ENCODE measurements at places on chromosomes 7 and 10.

DNA sequence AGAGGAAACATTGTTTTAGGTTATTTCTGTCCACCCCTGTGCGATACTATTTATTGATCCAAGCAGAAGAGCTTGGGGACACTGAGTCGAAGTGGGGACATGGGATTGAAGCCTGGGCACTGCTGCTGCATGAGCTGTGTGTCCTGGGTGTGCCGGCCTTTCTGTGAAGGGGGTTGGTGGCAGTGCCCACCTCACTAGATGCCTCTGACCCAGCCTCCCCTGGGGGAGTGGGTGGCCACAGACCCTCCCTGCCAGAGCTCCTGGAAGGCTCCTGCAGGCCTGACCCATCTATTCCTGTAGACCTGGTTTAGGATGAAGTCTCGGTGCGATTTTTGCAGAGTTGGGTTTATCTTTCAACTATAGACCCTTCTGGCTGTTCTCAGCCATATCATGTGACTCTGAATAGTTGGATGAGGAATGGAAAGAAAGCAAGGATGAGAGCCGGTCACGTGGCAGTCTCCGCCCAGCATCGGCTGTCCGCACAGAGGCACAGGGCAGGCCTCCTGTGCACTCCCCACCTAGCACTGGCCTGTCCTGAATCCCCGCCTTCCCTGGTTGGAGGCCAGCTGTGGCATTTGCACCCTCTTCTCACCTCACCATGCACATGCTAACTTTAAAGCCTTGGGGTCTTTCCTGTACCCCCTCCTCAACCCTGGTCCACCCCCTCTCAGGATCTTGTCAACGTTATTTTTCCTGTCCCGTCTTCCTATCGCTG lies 17.6 kb upstream of the SH2D4B start:
- DNase-seq = no peak

- no peak for DNase-seq
Measured at GRCh38 chr10:71131508-71132088, 80.8 kb upstream of the UNC5B start.

DNA sequence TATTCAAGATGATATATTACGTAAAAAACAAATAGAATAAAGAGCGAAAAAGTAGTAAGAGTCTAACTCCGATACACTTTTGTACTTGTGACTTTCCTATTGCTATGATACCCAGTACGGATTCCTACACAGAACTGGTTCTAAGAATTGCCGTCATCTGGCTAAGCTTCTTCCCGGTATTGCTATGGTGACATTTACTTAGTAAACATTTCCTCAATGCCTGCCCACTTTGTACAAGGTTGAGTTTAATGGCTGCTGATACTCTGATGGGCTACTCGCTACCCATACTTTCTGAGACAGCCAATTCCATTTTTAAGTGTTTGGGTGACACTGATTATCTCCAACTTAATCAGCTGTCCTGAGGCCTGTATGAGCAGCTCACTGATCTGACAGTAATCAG lies 55.6 kb downstream of the OSBPL3 start:
- no peak for DNase-seq

DNA sequence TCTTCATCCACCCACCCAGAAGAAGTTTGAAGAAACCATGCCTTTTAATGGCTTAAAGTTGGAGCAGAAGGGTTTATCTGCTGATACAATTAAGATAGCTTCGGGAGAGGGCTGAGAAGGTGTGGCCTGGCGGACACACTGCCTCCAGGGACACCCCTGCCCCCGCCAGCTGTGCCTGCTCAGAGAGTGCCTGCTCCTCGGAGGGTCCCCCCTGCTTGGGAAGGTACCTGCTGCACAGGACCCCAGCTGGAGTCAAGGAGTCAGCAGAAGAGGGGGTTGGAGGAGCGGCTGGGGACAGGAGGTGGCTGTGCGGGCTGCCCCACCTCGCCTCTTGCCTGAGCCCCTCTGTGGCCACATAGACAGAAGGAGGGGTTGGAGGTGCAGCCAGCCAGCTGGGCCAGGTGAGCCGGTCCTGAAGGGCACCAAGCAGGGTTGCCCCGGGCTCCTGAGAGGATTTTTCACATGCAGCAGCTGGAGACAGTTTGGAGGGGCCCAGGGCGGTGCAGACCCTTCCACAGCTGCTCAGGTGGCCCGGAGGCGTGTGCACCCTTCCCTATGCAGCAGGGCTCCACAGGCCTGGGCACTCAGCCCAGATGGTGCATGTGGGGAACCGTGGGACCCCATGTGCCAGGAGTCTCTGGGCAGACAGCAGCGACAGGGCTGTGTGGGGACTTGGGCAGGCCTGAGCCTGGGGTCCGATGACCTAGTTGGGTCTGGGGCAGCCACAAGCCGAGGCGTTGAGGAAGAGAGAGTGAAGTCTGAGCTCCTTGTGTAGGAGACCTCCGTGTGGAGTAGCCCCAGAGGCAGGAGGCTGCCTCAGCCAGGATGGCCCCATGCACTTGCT lies 118.9 kb downstream of the INPP5A start:
- no peak for DNase-seq

- DNase-seq = peak; percentile 40
Measured at GRCh38 chr10:84179059-84179710, 5.6 kb downstream of the GPR15LG start.

DNA sequence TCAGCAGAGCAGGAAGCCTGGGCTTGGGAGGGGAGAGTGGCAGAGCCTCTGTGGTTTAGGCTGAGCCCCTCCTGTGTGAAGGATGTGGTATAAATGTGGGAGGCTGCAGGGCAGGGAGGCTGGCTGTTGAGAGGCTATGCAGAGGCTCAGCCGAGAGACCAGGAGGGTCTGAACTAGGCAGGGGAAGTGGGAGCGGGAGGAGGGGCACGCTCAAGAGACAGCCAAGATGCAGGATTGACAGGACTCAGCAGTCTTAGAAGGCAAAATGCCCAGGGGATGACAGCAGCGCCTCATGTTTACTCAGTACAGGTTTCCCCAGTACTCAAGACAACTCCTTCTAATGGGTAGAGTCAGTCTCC lies 24.3 kb downstream of the BTBD16 start:
- no peak for DNase-seq

DNA sequence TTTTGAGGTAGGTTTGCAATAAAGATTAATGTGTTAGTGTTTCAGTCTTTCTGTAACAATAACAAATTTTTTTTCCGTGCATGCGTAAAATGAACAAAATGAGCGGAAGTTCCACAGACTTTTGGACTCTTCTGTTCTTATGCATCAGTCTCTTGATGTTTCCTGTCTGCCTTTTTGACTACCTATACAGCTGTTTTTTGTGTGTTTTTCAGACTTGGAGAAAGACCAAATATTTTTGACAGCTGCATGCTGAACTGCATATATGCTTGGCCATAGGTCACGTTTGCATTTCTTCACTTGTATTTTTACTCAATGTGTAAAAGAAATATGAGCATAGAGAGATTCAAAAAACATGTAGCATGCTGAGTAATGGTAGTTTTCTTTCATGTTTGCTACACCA lies 119.3 kb downstream of the BBS9 start:
- peak; percentile 28 for DNase-seq

- DNase-seq = no peak
Measured at GRCh38 chr10:78442836-78443550, 409.3 kb downstream of the RPS24 start.

DNA sequence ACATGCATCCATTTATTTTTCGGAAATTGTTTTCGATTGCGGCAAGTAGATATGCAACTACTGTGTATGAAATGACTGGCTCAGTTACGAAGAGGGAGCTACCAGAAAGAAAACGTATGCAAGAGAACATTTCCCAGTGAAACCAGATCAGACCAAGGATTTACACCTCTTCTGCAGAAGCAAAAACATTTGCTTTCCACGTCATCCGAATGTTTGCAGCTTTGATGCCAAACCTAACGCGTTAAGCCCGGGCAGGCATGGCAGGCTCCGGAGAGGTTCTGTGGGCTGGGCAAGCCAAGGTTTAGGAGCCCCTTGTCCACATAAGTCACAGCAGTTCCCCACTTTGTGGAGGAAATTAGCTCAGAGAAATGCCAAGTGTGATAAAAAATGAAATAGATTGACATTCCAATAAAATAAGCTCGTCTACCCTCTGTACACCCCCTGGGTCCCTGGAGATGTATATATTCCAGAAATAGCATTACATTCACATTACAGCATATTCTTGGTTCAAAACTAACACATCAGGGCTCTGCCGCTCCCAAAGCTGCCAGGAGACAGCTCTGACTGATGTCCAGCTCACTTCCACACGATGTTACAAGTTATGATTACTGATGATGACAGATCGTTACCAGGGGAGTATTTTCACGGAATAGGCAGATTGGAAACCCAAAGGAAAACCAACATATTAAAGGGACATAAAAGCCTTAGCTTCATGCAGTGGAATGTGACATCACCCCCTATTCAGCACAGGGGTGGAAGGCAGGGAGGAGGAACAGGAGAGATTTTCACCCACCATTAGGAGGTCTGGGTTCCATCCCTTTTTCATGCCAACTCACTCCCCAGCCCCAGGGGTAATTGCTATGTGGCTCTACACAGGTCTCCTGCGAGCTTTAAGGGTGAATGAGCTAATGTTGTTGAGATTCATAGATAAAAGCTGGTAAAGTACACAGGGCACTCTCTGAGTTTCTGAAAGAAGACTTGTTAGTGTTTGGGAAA lies 81.5 kb downstream of the LYZL1 start:
- no peak for DNase-seq

DNA sequence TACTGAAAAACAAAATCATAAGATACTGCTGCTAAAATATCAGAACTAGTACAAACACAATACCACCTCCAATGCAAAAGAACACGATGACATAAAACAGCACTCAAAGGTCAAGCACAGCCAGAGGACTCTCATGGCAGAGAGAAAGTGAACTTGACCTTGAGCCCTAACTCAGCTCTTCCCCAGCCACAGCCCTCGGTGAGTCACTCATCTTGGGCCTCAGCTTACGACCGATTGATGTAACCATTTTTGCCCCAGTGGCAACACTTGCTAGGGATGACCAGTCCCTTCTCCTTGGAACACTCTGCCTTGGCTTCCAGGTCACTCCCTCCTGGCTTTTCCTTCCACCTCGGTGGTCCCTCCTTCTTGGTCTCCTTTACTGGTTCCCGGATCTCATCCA lies 77.8 kb downstream of the JAZF1 start:
- peak; percentile 53 for DNase-seq

- peak; percentile 39 for DNase-seq
Measured at GRCh38 chr10:95196046-95196445, 2.0 kb downstream of the ACSM6 start.

DNA sequence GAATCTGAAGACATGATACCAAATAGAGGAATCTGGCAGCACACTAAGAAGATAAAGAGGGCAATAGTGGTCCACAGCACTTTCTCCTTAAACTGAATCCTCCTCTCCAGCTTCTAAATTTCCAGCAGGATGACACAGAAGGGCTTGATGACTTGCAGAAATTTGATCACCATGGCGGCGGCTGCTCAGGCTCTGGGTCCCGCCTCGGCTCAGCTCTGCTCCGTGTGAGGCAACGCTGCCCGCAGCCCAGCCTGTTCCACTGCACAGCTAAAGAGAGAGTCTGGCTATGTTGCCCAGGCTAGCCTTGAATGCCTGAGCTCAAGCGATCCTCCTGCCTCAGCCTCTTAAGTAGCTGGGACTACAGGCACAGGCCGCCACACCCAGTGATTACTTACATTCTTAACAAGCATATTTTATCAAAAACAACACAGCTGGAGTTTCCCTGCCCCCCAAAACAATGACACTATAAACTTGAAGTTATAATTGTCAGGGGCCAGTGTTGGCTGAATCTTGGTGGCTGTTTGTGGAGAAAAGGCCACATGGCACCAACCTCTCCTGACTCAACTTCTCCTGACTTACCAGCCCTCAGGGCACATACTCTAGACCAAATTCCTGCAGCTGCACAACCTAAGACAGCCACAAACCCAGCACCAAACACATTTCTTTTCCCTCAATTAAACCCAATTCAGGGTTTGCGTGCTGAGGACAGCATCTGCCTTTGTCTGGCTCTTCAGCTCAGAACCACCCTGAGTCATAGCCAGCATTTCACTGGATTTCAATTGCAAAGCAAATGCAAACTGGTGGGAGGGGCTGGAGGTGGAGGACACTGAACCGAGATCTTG lies 11.6 kb upstream of the TNPO3 start:
- DNase-seq = peak; percentile 68

- peak; percentile 17 for DNase-seq
Measured at GRCh38 chr10:61623161-61623560, 39.6 kb upstream of the CABCOCO1 start.

DNA sequence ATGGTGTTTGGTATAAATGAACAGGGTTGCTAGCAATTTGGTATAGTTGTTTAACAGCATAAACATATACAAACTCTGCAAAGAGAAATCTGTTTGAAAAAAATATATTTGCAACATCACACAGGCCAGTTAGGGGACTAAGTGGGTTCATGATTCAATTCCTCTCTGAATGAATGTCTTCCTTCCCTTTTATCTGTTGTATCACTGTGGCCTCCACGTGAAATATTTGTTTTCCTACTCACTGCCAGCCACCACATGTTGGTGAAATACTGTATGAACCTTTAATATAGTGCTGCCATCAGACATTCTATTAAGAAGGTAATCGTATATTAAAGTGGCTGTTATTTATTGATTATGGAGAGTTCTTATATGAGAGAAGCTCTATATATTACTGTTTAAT lies 157.0 kb downstream of the ARID5B start:
- no peak for DNase-seq

GRCh38 chr10:128008521-128009250 lies 101.8 kb downstream of the PTPRE start:
- no peak for DNase-seq

DNA sequence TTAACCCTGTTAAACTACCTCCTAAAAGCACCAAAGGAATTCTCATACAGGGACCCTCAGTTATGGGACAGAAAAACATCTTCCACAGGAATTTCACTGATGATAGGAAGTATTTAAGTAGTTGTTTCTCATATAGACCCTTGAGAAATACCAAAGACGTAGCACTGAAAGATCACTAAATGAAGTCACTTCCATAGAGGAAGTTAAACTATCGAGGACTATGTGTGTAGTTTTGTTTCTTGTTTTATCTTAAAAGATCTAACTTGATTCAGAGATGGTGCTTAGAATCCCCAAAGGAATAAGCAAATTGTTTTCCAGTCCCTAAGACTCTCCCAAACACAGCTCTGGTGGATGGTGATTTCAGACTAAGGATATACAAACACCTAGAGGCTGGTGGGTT lies 94.8 kb upstream of the AFAP1L2 start:
- no peak for DNase-seq

GRCh38 chr7:51069411-51070083 lies 247.1 kb downstream of the COBL start:
- peak; percentile 57 for DNase-seq
